Right kidney (tissue), 9 donors: ENCODE measurements at places on chromosomes 13 and 19.

DNA sequence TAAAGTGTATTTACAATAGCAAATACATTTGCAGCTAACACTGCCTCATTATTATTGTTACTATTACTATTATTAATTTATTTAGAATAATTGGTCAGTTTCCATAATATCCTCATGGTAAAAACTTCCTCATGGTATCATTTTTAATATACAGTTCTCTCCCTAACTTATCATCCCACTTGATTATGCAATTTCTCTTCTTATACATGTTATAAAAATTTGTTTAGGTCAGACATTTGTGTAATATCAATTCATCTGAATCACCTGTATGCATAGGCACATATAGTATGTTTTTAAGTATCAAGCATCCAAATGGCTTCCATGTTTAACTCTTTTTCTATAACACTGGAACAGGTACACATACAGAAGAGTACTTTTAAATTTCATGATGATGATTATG, 210.8 kb upstream of the STARD13 start:
- no peak for DNase-seq

DNA sequence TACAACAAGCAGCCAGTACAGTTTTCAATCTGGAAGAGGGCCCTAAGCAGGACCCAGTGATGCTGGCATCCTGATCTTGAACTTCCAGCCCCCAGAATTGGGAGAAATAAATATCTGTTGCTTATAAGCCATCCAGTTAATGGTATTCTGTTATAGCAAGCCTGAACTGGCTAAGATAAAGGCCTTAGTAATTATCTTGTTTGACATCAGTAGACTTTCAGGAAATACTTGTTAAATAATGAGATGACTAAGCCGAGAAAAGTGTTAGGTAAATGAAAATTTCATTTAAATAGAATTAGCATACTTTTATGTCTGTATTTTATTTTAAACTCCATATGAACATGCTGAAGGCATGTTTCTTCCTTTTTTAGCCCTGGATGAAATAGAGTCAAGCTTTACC, 188.2 kb downstream of the OLFM4 start:
- DNase-seq = no peak

DNA sequence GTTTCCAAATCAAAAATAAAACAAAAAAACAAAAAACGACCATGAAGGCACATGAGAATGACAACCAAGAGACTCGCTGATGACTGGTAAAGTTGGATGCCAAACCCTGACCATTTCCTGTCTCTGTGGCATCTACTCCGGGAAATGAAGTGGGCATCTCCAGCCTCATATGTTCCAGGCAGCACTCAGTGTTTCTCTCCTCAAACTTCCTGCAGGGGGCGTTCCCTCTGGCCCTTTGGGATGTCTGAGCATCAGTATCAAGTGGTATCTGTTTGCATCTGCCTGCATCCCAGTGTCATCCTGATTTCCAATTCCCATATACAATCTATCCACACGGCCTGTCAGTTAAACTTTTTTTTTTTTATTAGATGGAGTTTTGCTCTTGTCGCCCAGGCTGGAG, 9.8 kb upstream of the SIGLEC12 start:
- DNase-seq = no peak

GRCh38 chr13:36674337-36675212, 755 bp downstream of the SERTM1 start:
- DNase-seq = peak; percentile 21

GRCh38 chr19:35841961-35842595, 10.2 kb downstream of the NPHS1 start:
- DNase-seq = no peak

DNA sequence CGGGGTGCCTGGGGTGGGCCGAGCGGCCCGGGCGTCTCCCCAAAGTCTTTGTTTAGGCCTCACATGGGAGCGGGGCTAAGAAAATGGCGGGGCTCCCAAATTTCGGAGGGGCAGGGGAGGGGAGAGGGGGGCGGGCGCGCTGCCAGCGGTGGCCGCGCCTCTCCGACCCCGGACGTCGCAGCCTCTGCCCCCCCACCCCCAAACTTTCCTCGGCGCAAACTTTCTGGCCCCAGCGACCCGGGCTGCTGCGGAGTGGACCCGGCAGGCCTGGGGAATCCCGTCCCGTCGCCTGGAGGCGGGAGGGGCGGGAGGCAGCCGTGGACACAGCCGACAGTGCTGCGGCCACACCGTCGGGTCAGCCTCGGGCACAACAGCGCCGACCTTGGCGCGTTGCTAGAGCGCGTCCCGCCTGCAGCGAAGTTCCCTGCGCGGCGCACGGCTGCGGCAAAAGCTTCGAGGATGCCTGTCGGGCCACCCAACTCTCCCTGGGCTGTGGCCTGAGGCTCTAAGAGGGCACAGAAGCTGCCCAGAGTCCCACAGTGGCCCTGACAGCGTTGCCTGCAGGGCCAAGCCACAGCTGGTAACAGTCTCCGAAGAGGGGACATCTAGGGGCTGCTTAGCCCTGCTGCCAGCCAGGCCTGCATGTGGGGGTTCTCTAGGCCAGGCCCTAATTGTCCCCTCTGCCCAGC, 1.3 kb downstream of the NFIX start:
- peak; percentile 51 for DNase-seq

DNA sequence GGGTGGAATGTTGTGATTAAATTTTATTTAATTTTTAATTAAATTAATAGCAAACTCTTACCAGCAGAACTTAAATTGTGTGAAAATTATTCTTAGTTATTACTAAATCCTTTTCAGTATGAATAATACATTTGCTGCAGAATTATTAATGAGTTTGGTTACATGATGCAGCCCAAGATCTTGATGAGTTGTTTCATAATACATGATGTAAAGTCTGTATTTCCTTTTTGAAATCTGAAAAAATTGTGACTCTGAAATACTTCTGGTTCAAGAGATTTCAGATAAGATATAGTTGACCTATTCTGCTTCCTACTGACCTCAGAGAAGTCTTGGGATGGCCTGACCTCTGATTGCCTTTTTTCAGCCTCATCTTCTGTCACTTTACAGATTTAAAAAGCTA, 11.1 kb downstream of the SAE1 start:
- no peak for DNase-seq

- DNase-seq = no peak
These were observed 146.3 kb downstream of the TM9SF2 start for GRCh38 chr13:99647596-99647985.

DNA sequence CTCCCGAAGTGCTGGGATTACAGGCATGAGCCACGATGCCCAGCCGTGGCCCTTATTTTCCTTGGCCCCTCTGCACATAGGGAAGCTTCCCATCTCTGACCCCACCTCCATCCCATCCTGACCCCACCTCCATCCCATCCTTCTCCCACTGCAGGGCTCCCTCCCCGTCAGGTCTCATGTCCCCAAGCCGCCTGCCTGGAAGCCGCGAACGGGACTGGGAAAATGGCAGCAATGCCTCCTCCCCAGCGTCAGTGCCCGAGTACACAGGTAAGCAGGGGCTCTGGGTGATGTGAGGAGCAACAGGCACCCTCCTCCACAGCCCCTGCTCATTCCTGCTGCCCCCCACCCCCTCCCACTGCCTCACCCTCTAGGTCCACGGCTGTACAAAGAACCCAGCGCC, 12.2 kb downstream of the XAB2 start:
- no peak for DNase-seq

- no peak for DNase-seq
These were observed 9.4 kb downstream of the SCGB2B2 start for GRCh38 chr19:34667349-34668076.

- no peak for DNase-seq
These were observed 37.1 kb downstream of the UTP14C start for GRCh38 chr13:52061587-52061986.

GRCh38 chr19:7918615-7919421, 1.3 kb upstream of the SNAPC2 start:
- DNase-seq = no peak

GRCh38 chr19:948842-949496, 23.1 kb downstream of the ARID3A start:
- no peak for DNase-seq

- DNase-seq = no peak
These were observed 14.3 kb upstream of the SHD start for GRCh38 chr19:4264812-4265211.

DNA sequence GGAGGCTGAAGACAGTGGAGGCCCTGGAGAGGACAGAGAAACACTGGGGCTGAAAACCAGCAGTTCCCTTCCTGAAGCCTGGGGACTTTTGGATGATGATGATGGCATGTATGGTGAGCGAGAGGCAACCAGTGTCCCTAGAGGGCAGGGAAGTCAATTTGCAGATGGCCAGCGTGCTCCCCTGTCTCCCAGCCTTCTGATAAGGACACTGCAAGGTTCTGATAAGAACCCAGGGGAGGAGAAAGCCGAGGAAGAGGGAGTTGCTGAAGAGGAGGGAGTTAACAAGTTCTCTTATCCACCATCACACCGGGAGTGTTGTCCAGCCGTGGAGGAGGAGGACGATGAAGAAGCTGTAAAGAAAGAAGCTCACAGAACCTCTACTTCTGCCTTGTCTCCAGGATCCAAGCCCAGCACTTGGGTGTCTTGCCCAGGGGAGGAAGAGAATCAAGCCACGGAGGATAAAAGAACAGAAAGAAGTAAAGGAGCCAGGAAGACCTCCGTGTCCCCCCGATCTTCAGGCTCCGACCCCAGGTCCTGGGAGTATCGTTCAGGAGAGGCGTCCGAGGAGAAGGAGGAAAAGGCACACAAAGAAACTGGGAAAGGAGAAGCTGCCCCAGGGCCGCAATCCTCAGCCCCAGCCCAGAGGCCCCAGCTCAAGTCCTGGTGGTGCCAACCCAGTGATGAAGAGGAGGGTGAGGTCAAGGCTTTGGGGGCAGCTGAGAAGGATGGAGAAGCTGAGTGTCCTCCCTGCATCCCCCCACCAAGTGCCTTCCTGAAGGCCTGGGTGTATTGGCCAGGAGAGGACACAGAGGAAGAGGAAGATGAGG, 1.5 kb downstream of the PPP1R15A start:
- no peak for DNase-seq

- no peak for DNase-seq
These were observed 36.3 kb upstream of the SGCG start for GRCh38 chr13:23144431-23144830.

- DNase-seq = no peak
These were observed 84.3 kb downstream of the NUFIP1 start for GRCh38 chr13:44904967-44905366.

DNA sequence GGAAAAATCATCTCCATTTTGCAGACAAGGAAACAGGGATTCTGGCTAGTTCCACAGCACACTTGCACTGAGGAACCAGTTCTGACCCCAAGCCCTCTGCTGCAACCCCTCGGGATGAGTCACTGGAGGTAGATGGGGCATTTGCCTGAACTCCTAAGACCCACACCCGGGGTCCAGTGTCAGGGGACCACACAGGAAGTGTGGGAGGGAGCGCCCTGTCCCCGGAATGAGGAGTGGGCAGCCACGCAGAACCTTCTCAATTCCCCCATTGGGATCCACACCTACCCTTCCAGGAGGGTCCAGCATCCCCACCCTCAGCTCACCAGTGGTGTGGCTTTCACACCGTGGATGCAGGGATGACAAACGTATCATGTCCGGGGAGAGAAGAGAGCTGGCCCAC, 62.7 kb downstream of the TSHZ3 start:
- DNase-seq = no peak

DNA sequence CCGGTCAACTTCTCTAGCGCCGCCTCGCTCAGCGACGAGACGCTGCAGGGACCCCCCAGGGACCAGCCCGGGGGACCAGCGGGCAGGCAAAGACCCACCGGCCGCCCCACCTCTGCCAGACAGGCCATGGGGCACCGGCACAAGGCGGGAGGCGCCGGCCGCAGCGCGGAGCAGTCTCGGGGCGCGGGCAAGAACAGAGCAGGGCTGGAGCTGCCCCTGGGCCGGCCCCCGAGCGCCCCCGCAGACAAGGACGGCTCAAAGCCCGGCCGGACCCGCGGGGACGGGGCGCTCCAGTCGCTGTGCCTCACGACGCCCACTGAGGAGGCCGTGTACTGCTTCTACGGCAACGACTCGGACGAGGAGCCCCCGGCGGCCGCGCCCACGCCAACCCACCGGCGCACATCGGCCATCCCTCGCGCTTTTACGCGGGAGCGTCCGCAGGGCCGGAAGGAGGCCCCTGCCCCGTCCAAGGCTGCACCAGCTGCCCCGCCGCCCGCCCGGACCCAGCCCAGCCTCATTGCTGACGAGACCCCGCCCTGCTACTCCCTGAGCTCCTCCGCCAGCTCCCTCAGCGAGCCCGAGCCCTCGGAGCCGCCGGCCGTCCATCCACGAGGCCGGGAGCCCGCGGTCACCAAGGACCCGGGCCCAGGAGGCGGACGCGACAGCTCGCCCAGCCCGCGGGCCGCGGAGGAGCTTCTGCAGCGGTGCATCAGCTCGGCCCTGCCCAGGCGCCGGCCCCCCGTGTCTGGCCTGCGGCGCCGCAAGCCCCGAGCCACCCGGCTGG, 11.3 kb downstream of the C19orf25 start:
- DNase-seq = peak; percentile 55

GRCh38 chr19:41915021-41915775, 13.1 kb downstream of the ERFL start:
- no peak for DNase-seq

GRCh38 chr13:90420683-90421082, 926.8 kb upstream of the MIR17HG start:
- DNase-seq = no peak

GRCh38 chr13:87669379-87669978, 1.7 kb upstream of the SLITRK5 start:
- DNase-seq = no peak

GRCh38 chr13:49063011-49063410, 87.3 kb downstream of the FNDC3A start:
- no peak for DNase-seq

DNA sequence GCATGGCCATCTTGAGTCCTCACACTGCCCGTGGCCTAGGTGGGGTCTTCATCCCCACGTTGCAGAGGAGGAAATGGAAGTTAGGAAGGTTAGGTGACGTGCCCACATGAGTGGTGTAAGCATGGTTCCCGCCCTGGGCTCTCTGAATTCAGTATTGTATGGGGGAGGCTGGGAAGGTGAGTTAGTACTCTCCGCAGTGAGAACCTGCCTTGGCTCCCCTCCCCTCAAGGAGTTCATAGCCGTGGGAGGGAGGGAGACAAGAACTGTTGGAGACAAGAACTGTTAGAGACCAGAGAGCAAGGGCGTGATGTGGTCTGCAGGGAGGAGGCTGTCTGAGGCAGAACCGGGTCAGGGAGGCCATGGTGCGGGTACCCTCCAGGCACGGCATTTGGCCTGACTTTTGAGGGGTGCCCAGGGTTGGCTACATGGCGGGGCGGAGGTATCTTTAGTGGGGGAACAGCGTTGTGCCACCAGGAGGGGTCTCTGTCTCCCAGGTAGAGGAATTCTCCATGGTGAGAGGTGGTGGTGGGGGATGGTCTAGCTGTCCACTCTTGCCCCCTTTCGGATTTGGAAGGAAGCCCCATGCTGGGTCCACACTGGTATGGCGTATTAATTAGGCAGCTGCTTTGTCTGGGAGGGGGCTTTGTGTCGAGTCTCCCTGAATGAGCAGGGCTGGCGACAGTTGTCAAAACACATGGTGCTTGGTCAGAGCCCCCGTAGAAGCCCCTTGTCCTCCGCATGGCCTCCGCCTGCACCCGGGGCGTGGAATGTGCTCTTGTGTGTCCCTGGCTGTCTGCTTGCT, 45.8 kb downstream of the CAPN12 start:
- no peak for DNase-seq

DNA sequence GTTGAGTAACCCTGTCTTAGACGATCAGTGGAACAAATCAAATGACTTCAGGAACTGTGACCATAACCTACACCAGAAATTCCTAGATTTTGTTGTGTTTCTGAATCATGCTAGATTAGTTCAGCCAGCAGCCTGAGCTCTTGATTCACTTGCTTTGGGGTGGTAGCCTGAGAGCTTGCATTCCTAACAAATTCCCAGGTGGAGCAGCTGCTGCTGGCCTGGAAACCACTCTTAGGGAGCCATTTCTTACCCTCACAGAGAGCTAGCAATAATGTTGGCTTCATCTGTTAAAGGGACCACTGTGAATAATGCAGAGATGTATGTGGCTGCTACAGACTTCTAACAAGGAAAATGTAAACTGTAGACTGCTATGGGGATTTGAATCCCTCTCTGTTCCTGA, 388.1 kb upstream of the PRR20A start:
- DNase-seq = no peak
